ENCODE measurements at places on chromosomes 13 and 19.

- no peak for DNase-seq
Observed at GRCh38 chr19:19202707-19203011, 555 bp downstream of the NR2C2AP start.

DNA sequence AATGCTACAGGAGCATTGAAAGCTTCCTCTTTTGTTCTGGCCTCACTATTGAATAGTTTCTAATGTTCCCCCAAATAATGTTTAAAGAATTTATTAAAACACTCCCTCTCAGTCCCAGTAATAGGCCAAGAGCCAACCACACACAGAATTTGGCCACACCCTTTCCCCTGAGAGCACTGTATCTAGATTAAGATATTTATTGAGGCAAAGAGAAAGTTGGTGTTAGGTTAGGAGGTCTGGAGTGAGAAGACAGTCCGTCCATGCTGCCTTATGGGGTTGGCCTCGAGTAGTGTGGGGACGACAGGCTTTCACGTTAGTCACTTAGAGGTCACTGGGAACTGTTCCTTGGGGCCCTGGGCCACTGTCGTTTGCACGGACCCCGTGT is 122.9 kb upstream of the RNF113B start:
- no peak for DNase-seq

- DNase-seq: peak; percentile 46
Observed at GRCh38 chr19:55173714-55174409, 6.2 kb downstream of the SYT5 start.

DNA sequence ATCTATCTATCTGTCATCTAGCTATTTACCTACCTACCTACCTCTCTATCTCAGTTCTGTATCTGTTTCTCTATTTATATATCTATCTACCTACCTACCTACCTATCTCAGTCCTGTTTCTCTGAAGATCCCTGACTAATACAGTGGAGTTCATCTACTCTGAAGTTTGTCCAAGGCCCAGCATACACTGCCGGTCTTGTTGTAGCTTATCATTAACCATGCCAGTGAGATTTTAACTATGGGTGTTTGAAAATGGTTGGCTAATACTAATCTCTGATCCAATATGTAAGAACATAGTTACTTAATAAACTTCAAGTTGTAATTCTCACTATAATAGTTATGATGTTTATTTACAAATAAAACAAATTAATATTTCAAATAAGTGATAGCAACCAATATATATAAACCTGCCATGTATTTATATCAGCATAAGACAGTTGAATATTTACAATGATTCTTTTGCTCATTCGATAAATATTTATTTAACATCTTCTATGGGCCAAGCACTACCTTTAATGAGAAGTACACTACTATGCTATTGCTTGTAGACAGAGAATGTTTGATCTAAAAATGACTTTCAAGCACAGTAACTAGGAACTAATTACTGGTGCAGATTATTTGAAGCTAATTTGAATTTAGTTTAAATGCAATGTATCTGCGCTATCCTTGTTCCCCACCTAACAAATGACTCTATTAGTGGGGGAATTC is 242.1 kb downstream of the KLF5 start:
- no peak for DNase-seq

DNA sequence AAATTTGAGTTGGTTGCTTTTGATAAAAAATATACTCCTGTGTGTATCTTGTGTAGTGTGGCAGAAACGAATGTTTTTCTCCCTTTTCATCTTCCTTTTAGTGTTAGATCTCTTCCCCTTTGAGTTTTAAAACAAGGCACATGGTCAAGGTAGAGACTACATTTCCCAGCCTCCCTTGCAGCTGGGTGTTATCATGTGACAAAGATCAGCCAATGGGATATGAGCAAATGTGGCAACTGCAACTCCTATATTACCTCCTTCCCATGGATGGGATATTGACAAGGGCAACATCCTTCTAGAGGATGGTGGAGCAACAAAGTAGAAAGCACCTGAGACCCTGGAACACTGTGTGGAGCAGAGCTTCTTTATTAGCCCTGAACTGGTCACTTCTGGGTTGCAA is 42.4 kb downstream of the ADGRE3 start:
- no peak for DNase-seq

- no peak for DNase-seq
Observed at GRCh38 chr19:14731200-14731599, 41.4 kb downstream of the ZNF333 start.

DNA sequence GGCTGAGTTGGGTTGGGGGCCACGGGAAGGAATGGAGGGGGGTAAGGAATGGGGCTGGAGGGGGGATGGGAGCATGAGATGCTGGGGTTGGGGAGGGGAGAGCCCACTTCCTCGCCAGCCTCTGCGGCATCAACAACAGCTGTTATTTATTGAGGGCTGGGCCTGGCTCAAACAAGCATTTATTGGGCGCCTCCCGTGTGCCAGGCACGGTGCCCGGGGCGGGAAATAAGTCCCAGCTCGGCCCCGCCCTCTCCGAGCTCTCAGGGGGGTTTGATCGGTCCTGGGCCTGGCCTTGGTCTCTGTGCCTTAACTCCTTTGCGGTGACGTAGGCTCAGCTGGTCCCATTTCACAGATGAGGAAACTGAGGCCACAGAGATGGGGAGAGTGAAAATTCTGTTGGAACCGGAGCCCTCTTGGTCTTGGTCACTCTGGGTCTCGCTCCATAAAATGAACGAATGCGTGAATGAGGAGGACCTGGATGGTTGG is 919 bp upstream of the ADAMTS10 start:
- no peak for DNase-seq

DNA sequence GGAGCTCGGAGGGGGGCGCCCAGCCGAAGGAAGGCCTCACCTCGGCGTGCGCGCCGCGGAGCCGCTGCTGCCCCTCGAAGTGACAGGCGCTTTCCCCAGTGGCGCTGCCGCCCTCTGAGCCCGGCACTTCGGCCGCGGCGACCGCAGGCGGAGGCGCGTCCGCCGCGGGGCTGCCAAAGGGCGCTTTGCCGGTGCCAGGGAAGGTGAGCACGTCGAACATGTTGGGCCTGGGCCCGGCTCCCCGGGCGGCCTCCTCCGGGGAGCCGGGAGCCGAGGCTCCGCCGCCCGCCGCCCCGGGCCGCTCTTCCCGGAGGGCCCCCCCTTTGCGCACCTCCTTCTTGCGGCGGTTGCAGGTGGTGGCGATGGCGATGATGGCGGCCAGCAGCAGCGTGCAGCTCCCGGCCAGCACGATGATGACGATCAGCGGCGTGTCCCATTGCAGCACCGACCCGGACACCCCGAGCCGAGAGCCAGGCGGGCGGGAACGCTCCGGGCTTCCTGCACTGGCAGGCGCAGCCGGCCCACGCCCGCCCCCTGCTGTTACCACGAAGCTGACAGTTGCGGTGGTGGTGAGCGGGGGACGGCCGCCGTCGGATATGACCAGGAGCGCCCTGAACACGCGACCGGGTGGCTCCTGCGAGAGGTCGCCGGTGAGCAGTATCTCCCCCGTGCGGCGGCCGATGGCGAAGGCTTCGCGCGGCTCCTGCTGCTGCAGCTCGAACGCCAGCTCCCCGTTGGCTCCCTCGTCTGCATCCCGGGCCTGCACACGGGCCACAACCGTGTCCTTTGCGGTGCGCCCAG is 2.5 kb downstream of the PCDH8 start:
- no peak for DNase-seq

GRCh38 chr13:77391475-77391874 is 64.6 kb upstream of the MYCBP2 start:
- DNase-seq: no peak

- DNase-seq: no peak
Observed at GRCh38 chr19:57068921-57069697, 50.7 kb upstream of the USP29 start.

DNA sequence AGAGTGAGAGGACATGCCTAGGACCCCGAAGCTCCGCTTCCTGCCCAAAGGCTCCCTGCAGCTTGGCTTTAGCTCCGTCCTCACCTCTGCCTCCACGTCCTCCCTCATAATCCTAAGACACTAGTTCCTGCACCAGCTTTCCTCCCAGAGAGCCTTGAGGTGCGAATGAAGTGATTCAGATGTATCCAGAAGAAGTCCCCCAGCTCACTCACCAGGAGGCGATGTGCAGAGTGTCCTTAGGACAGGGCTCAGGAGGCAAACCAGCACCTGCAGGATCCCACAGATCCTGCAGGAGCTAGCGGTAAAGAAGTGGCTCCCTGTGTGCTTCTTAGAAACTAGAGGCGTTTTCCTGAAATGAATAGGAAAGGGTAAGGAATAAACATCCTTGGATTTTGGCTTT is 109.7 kb downstream of the HSPH1 start:
- DNase-seq: no peak

GRCh38 chr19:40134866-40135265 is 44.1 kb upstream of the ZNF780A start:
- DNase-seq: no peak

- DNase-seq: no peak
Observed at GRCh38 chr13:99690426-99691174, 189.3 kb downstream of the TM9SF2 start.

GRCh38 chr13:106355866-106356265 is 179.6 kb downstream of the EFNB2 start:
- no peak for DNase-seq

DNA sequence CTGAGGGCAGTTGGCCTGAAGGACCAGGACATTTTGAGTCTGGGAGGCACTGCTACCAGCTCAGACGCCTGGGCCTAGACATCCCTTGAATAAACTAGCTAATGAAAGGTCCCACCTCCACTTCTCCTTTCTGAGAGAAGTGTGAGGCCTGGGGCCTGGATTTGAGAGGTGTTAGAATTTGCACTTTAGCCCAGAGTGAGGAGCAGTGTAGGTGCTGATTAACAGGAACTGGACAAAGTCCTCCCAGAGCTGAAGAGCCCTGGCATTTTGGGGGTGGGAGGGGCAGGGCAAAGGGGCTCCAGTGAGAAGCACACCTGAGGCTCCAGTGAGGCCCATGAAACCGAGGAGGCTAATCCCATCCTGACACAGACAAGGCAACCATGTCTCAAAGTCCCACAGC is 15.2 kb upstream of the SLC1A5 start:
- DNase-seq: no peak

DNA sequence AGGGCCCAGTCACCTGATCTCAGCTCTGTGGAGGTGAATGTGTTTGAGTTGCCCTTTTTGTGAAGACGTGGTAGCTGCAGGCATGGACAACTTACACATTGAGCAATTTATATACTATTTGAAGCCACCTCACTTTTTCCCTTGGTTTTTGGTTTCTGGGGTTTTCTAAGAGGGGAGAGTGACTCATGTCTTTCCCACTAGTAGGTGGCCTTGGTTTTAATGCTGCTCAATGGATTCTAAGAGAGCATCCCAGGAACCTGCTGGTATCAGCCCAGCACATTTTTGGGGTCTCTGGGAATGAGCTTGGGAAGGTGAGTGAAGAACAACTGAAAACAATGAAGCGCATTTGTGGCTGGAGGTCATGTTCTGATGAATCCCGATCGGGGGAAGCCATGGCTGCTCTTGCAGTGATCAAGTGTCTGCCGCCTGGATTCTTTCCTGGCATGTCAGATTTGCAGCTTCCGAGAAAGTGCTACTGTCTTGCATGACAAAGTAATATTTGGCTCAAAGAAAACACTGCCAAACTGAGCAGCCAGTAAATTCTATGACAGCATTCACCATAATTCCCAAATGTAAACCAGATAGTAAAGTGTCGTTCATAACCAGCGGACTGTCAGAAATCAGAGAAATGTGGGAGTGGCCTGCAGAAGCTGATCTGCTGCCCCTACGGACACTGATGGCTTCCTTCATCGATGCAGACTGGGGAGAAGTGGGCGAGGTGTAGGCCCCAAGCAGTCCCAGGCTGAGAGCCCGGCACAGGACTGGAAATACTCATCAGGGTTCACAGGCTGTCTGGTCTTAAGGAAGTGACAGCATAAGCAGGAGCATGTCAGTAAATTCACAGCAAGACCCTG is 98.7 kb downstream of the COL4A2 start:
- DNase-seq: no peak

- DNase-seq: no peak
Observed at GRCh38 chr19:996051-996838, 4.0 kb upstream of the GRIN3B start.

GRCh38 chr13:85608255-85608829 is 190.9 kb downstream of the SLITRK6 start:
- no peak for DNase-seq

DNA sequence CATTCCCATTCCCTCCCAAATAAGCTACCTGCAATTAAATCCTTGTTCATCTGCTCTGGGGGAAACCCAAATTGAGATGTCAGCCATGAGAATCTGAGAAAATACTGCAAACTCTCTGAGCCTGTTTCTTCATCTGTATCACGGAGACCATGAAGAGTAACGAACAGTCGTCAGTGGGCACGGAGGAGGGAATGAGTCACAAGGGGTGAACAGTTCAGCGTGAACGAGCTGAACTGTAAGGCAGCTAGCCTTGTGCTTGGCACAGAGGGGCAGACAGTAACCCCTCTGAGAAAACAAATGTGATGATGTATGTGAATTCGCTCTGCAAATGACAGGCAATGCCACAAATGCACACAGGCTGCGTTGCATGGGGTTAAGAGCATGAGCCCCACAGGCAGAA is 288.7 kb downstream of the FOXO1 start:
- no peak for DNase-seq

- no peak for DNase-seq
Observed at GRCh38 chr19:39372047-39372802, 18.7 kb downstream of the PAF1 start.

Measured in stimulated activated CD8-positive, alpha-beta memory T cell treated with anti-CD3 and anti-CD28 coated beads, Interleukin-7, amount 100 ng/mL, for 48 hours (primary cell).